ENCODE measurements at places on chromosomes 4 and X.

DNA sequence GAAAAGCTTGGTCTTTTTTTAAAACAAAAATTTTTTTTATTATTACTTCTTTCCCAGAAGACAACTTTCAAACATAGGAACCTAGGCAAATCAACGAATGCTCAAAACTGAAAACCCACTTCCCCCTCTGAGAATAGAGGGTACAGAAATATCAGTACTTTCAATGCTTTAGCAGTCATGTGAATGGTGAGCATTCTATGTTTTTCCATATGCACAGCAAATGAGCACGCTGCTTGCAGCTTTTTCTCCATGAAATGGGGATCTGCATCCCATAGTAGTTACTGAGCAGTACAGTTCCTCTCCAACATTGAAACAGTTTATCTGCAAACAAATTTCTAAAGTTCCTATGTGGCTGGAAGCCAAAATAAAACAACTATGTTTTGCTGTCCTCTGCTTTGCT is 108.4 kb upstream of the BMP2K start:
- DNase-seq, result no peak

GRCh38 chrX:106038625-106039024 is at the start of gene SERPINA7:
Gene SERPINA7 (minus strand): TSS chrX:106038727. CDS start chrX:106037058, 1,669 bp downstream.
- no peak for DNase-seq

DNA sequence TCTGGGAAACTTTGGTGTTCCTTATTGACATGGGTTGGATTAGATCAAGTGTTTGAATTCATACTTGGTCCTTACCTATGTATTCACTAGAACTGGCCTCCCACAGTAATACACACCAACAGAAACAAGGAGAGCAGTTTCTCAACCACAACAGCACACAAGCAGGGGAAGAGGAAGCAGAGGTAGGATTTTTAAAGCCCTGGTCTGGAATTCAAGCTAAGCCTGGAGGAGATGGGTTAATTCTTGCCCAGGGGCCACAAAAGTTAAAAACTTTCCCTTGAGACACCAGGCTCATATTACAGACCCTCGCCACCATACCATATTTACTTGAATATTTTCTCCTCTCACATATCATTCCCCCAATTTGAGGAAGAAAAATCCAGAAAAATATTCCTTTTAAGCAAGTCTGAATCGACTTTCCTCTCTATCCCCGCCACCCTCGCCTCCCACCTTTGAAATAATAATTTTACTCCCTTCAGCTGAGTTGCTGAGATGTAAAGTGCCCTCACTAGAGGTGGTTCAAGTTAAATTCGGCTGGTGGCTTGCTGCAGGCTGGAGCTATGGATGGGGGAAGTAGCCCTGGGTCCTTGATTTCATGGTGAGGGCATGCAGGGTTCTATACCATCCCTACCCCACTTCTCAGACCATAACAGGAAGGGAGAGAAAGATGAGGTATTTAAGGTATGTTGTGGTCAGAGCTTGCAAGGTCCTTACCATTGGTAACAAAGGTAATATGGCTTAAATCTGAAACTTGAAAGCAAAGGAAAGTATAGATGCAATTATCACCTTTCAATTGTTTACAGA is 440.2 kb downstream of the INPP4B start:
- peak; percentile 69 for DNase-seq

GRCh38 chrX:65642914-65643491 is 24.5 kb upstream of the MSN start:
- no peak for DNase-seq

DNA sequence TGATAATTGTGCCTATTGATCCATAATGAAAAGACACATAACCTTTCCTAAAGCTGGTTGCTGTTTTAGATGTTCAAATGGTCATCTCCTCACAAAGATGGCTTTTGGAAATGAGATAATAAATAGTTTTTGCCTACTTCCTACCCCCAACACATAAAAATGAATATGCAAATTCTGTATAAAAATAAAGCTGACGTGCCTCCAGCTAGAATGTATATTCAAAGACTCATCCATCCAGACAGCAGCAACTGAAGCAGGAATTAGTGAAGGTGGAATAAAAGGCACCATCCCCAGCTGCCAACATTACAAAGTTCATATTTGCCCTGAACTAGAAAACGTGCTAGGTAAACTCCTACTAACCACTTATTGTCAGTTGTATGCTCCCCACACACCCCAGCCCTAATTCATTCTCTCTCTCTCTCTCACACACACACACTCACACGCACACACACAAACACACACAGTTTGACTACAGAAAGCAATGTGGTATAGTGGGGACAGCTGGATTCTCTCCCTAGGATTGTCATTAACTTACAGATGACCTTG is 53.6 kb downstream of the PCDH19 start:
- no peak for DNase-seq

- no peak for DNase-seq
Observed at GRCh38 chrX:51834076-51834475, 59.3 kb upstream of the MAGED1 start.

- DNase-seq, result peak; percentile 26
Observed at GRCh38 chr4:140112576-140112975, 41.4 kb downstream of the MAML3 start.

- peak; percentile 57 for DNase-seq
Observed at GRCh38 chr4:121720109-121720508, 23.3 kb upstream of the ANXA5 start.

DNA sequence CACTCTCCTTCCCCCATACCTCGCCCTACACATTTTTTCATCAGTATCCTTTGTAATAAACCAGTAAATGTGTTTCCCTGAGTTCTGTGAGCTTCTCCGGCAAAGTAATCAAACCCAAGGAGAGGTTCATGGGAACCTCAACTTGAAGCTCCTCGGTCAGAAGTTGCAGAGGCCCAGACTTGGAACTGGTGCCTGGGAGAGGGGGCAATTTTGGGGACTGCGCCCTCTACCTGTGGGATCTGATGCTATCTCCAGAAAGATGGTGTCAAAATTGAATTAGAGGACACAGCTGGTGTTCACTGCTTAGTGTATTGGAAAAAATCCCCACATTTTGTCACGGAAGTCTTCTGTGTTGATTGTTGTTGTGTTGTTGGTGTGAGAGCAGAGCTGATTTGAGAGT is 70.6 kb downstream of the ATP11C start:
- DNase-seq, result no peak

GRCh38 chr4:111991797-111992196 is 153.5 kb upstream of the FAM241A start:
- DNase-seq, result peak; percentile 77

DNA sequence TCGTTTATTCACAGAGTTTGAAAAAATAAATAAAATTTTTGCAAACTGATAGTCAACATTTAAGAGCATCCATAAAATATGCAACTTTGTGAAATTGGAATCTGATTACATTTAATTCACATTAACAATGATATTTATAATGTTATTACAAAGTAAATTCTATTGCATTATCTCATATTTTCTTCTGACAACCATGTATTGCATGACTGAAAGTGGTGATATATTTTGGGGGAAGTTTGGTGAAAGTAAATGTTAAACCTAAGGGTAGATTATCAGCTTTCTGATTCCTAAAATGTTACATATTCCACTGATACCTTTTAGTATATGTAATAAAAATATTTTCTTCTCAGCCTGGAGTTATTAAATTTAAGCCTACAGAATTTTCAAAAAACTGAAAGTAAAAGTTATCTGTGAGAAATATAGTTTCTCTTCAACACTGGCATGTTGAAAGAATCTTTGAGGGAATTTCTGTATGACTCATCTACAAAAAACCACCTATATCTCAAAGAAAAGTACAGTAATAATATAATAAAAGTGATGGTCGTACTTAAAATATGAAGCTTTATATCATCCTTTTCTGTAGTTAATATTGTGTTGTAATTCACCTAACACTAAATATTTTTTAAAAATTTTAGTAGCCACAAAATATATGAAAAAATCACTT is 1179.6 kb upstream of the PCDH7 start:
- peak; percentile 46 for DNase-seq

GRCh38 chrX:155263854-155264628 is at the start of gene RAB39B:
Gene RAB39B (minus strand): TSS chrX:155264491. CDS start chrX:155264288, 203 bp downstream.
- peak; percentile 78 for DNase-seq

- DNase-seq, result peak; percentile 1
Observed at GRCh38 chr4:91113130-91113706, 986.0 kb downstream of the CCSER1 start.

- DNase-seq, result peak; percentile 55
Observed at GRCh38 chr4:139392797-139393196, 61.1 kb upstream of the RAB33B start.

GRCh38 chr4:65670331-65671031 is at the start of gene EPHA5:
Gene EPHA5 (minus strand): TSS chr4:65670489. CDS start chr4:65669742, 747 bp downstream.
- peak; percentile 80 for DNase-seq

DNA sequence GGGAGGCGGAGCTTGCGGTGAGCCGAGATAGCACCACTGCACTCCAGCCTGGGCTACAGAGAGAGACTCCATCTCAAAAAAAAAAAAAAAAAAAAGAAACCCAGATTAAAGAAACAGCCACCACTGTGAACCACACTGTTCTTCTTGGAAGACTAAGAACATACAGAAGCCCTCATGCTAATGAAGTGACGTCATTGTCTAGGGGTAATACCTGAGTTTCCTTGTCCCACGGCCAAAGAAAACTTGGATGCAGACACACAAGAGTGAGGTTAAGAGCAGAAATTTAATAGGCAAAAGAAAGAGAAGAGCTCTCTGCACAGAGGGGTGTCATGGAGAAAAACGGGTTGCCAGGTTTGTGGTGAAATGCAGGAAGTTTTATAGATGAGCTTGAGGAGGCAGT is 691.6 kb downstream of the NLGN4X start:
- no peak for DNase-seq

GRCh38 chr4:786861-787300 is 39.0 kb downstream of the CPLX1 start:
- no peak for DNase-seq

- no peak for DNase-seq
Observed at GRCh38 chrX:22349116-22349515, 76.4 kb downstream of the CBLL2 start.

DNA sequence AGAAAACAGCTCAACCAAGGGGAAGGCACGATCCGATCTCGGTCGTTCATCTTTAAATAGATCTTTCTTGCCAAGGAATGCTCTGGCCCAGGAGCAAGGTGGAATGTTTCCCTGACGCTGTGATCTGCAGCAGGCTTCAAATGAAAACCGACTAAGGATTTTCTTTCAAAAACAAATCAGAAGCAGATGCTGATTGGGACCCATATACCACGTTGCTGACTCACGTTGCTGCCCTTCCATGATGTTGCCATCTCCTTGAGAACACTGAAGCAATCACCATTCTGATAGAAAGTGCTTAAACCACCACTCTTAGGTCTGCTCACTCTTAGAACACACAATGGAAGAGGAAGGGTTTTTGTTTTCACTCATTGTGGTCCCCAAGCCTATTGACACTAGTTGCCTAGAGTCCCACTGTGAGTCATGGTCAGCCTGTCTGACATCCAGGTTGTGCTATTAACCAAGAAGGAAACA is 26.1 kb downstream of the LAMTOR3 start:
- DNase-seq, result peak; percentile 33

- peak; percentile 9 for DNase-seq
Observed at GRCh38 chrX:54181202-54181953, 1.7 kb downstream of the FAM120C start.

GRCh38 chr4:139933541-139933940 is 220.4 kb downstream of the MAML3 start:
- DNase-seq, result no peak

DNA sequence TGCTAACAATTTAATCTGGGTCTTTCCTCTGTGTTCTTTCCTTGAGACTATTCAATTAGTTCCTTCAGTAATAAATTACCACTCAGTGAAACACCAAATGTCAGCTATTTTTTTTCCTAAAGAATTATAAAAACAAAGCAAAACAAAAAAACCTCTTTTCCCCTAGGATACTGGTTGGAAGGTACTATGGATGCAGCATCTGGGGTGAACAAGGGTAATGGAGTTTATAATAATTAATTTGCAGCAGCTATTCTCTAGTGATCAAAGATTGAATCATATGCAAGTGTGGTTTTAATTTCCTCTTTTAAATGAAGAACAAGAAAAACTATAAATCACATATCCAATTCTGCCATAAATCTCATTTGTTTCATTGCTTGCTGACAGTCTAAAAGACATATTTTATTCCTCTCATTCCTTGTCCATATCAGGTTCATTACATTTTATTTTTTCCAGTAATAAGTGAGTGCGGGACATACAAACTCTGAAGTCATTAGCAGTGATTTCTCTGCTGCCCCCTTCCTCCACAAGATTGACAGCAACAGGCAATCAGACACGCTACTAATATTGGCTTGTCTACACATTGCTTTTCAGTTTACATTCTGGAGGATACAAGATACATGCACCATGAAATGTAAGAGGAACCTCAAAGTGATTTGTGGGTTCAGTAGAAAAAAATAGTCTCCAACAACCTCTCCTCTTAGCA is 1093.4 kb upstream of the SLIT2 start:
- DNase-seq, result no peak

DNA sequence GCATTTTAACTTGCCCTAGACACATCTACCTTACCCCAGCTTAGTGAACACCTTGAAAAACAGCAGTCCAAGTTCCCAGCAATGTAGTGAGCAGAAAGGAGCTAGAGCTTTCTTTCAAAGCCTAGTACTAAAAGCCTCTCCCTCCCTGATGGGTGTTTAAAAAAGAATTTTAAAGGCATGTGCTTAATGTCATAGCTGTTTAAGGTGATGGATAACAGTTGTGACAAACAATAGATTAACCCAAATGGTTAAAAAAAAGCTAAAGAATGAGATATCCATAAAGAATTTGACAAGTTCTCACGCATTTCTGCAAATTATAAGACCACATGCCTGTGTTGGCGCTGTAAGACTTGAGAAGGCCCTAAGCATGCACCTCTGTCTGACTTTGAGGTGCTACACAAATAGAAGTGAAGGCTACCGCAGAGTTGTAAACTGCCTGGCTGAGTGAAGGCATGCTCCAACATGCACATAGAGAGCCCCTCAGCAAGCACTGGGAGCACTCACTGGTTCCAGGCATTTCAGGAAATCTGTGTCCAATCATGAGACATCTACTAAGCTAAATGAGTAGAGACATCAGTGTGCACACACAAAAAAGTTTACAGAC is 94.0 kb downstream of the PHF8 start:
- no peak for DNase-seq

- no peak for DNase-seq
Observed at GRCh38 chrX:139198936-139199335, 331.6 kb upstream of the F9 start.

DNA sequence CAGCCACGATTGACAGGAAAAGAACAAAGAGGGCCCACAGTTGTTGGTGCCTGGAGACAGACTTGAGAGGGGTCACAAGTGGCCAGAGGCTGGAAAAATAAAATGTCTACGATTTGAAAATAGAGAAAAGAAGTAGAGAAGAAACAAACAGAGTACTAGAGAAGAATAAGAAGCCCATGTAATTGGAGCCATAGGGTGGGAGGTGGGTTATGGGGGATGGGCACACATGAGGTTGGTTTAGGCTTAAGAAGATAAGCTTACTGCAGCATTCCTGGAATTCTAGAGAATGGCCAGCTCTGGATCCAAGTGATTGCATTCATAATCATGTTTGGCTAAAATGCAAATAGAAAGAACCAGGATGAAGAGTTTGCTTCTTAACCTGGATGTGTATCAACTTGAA is 210.7 kb downstream of the MAML3 start:
- DNase-seq, result no peak

DNA sequence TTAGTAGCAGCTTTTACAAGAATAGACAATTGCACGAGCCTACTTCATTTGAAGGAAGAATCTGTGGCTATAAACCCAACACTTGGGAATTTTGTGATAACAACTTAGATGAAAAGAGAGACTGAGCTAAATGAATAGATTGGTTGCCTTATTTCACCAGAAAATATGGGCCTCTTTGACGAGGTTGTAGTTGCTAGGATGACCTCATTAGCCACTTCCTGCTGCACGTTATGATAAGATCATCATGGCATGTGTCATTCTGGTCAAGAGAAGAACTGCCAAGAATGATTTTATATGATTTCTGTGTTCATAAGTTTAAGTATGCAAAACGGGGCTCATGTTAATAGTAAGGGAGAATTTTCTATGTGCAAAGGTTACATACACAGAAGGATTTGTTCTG is 321.9 kb upstream of the GIMD1 start:
- peak; percentile 77 for DNase-seq
